Fibroblast of lung (primary cell): ENCODE measurements at places on chromosomes 5 and 9. TPM values are rescaled to one million over a fixed set of nuclear protein-coding genes. Genes with fewer than 3 reads are reported as not detected.

The MVB12B gene
- 2.3 and 2.6 TPM in 2 replicates for total RNA-seq

The CEP120 gene
- total RNA-seq: 21.6 and 22.3 TPM in 2 replicates

The REEP5 gene
- 54.7 and 56.8 TPM in 2 replicates for total RNA-seq

The PLPP7 gene
- 8.2 and 9.4 TPM in 2 replicates for total RNA-seq

The CENPK gene
- total RNA-seq: 4.9 and 7.1 TPM in 2 replicates

The IL31RA gene
- 2.1 and 2.6 TPM in 2 replicates for total RNA-seq
